ENCODE measurements at places on chromosomes 13 and 19. TPM values are rescaled to one million over a fixed set of nuclear protein-coding genes. Genes with fewer than 3 reads are reported as not detected.

The KCTD4 gene
- total RNA-seq, result not detected

The KLK3 gene
- not detected for total RNA-seq

The APOC4 gene
- not detected for total RNA-seq

The ZNF154 gene
- 0.69 TPM for total RNA-seq

The RGL3 gene
- total RNA-seq, result not detected

Data from activated naive CD4-positive, alpha-beta T cell treated with anti-CD3 and anti-CD28 coated beads for 36 hours (primary cell).